DMS153 (cell line): ENCODE measurements at places on chromosomes 5 and 9.

DNA sequence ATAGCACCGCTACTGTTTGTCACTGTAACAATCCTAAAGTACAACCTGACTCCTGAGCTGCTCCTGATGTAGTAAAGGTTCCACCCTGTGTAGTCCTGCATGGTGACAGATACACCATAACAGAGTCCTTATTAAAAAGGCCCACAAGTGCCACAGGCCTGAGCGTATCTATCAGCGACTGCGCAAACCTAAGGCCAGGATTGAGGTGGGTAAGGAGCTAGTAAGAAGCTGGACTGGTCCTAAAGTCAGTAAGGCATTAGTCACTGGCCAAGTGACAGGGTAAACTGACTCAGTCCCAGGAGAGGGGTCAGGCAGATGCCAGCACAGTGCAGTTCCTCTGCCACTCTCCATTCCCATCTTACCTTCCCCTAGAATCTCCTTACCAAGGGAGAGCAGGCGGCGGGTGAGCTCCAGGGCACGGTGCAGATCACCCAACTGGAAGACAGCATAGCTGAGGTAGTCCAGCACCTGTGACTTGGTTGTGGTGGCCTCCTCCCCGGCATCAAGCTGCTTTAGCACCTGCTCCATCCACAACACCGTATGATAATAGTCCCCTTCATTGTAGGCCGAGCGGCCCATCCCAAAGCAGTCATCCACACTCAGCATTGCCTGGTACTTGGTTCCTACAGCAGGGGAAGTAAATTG lies 17.6 kb downstream of the P4HA2 start:
- DNase-seq, result no peak

- DNase-seq, result peak; percentile 2
Observed at GRCh38 chr5:146745931-146746577, 132.5 kb downstream of the PPP2R2B start.

- no peak for DNase-seq
Observed at GRCh38 chr5:148708854-148709253, 54.5 kb upstream of the HTR4 start.

DNA sequence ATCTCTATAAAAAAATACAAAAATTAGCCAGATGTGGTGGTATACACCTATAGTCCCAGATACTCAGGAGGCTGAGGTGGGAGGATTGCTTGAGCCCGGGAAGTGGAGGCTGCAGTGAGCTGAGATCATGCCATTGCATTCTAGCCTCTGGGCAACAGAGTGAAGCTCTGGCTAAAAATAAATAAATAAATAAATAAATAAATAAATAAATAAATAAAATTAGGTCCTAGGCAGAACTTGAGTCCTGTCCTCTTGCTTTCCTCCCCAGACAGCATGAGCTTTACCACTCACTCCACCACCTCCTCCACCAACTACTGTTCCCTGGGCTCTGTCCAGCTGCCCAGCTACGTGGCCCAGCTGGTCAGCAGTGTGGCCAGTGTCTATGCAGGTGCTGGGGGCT lies 31.6 kb upstream of the SPZ1 start:
- DNase-seq, result no peak

GRCh38 chr5:171499611-171500010 lies 80.2 kb downstream of the FGF18 start:
- DNase-seq, result no peak

DNA sequence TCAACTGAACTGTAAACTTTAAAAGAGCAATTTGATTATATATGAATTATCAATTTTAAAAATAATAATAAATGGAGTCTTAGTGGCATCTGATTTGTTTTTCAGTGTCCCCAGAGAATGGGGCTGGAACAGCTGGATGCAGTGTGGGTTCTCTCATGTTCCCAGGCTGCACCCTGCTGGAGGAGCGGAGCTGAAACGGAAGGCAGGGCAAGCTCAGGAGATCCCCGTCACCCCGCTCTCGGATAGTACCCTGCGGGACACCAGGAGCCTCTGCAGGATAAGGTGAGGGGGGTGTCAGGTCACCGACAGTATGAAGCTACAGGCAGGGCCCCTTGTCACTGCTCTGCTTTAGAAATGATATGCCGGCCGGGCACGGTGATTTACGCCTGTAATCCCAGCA lies 57.3 kb downstream of the S1PR3 start:
- no peak for DNase-seq

- peak; percentile 0 for DNase-seq
Observed at GRCh38 chr5:133111299-133111698, 59.5 kb downstream of the HSPA4 start.

DNA sequence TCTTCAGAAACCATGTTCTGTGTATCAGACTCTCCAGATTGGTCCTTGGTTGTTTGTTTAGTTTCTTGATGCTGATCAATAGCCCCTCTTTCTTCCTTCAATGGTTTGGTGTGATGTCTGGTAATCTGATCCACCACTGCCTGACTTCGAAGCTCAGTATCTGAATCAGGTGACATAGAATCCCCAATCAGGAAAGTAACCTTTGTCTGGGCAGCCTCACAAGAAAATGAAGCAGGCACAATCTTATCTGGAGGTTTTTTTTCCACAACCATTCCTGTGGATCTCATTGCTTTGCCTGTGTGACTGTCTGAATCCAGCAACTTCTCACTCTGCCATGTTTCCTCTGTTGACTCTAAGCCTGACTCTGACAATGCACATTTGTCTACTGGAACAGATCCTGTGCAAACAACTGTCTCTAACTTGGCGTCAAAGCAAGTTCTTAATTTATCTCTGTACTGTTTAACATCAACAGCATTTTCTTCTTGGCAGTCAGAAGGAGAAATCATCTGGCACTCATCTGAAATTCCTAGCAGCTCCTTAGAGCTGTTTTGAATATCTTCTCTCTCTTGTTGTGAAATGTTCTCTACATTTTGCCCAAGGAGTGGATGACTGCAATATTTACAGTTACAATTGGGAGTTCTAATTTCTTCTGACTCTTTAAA lies 37.1 kb upstream of the RAPGEF6 start:
- DNase-seq, result no peak

DNA sequence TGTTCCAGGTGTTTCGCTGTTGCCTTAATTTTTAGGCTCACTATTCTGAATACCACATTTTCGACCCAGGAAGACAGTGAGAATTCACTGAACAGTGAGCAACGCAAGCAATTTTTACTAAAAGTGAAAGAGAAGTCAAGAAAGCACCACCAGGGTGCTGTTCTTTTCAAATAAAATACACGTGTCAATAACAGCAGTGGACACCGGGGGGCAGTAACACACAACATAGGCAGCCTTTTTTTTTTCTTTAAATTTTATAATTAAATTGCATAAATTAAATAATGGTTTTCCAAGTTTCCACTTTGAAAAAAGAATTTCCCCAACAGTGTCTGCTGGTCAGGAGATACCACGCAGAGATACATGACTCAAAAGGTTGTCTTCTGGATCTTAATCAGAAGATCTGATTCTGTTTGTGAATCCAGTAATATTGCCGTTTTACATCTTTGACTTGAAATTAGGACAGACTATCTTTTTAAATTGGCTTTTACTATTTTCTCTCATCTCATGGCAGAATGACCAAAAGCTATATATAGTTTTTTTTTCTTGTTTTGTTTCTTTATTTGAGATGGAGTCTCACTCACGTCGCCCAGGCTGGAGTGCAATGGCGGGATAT lies 47.1 kb upstream of the SH3GL2 start:
- no peak for DNase-seq

DNA sequence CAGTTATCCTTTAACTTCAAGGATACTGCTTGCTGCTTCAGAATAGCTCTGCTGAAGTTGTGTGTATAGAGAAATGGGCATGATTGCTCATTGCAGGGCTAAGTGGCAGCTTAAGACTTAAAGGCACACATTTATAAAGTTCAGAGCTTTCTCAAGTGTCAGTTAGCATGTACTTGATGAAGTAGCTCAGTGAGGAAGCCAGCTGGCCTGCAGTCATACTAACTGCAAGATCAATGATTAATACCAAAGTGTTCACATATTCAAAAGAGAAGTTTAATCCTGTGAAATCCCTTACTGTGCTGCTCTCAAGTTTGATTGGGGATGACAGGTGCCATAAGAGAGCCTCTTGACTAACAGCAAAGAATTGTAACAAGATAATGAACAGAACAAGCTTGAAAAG lies 483.4 kb upstream of the NUDT12 start:
- no peak for DNase-seq

DNA sequence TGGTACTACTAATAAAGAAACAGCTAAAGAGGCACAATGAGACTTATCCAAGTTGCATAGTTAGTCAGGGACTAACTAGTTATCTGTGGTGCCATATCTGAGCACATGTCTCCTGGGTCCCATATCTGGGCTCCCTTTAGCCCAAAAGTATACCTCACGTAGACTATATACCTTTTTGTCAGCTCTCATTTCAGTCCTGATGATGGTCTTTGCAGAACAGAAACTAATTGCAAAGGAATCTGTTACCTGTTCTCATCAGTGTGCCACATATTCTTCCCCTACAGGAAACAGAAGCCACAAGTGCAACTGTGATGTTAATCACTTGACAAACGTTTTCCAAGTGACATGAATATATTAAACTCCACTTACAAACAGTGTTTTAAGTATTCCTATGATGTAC lies 395.2 kb downstream of the KIAA0825 start:
- no peak for DNase-seq

GRCh38 chr9:35431467-35431866 lies 58.4 kb upstream of the RUSC2 start:
- DNase-seq, result no peak

DNA sequence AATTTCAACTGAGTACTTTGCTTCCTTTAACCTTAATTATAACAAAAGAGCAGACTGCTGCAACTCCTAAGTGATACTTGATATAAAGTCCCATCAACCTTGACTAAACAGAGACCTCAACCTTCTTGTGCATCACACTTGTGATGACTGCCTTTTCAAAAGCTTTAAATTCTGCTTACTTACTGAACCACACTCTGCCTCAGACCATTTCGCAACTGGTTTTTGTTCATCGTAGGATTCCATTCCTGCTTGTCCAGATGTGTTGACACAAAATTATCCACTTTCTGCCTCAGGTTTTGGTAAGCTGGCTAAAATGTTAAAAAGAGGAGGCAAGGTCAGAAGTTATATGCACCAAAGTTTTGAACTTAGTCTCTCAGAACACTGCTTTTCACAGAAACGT lies 3.5 kb downstream of the BOD1 start:
- DNase-seq, result no peak

DNA sequence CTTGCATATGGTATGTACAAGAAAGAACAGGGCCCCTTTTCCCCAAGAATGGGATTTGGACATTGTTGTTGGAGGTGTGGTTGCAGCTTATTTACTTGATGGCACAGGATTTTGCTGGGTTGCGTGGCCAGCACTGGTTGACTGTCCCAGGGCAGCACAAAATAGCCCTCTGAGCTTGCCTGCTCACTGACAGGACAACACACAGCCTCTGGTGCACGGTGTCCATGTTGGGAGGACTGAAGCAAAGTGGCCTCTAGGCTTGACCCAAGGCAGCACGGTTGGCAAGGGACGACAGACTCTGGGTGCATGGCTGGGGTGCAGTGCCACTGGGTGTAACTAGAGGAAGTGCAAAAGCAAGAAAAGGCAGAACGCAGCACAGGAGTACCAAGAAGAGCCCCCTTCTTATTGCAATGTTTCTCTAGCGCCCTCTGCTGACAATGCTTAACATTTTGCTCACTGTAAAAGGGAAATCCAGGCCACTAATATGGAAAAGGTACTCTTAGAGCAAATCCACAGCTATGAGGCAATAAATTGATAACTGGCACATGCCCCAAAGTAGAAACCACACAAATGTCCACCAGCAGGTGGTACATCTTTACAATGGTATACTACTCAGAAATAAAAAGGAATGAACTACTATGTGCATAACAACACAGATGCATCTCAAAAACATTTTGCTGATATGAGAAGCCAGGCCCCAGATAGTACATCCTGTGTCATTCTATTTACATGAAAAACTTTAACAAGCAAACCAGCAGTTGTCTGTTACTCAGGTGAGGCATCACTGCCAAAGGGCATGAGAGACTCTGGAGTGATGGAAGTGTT lies 47.4 kb upstream of the BARX1 start:
- peak; percentile 46 for DNase-seq

DNA sequence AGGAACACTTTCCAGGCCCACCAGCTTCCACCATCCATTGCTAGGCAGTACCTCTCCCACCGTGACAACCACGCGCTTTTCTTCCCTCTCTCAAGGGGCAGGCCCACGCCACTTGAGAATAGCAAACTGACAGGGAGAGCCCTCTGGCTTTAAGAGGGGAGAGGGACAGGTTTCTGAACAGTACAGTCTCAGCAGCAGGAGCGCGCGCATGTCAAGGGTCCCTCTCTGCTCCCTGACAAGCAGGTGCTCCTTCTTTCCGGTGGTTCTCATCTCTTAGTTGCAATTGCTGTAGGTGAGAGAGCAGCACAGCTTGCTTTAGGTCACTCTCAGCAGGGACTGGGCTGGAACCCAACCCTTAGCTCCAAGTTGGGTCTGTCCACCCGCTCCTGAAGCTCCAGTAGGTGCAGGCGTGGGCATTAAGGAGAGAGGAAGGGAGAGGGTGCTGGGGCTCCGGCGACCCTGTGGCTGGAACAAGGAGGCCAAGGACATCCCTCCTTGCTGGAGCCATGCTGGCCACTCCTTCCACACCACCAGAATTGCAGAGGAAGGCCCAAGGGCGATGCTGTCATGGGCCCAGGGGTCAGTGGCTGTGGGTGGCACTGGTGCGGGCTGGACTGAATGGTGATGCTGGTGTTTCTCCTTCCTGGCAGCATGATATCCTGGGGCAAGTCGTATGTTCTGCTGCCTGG lies 9.0 kb upstream of the PHF2 start:
- peak; percentile 16 for DNase-seq

GRCh38 chr5:1546556-1546955 lies 22.8 kb upstream of the LPCAT1 start:
- DNase-seq, result no peak

DNA sequence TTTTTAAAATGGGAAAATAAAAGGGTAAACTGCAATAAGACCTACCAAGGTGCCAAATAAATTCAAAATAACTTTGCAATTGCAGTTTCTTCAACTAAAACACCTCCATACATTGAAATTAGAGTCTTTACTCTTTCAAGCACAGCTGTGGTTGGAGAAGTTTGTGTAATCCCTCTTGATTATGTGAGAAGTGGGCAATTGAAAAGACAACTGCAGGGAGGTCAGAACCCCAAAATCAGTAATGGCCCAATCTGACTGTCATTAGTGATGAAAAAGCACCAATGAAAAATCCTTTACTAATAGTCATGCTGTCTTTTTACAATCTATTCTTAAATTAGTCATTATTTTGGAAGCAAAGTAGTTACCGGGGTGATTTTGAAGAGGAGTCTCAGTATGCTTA lies 116.7 kb upstream of the RGMB start:
- no peak for DNase-seq

DNA sequence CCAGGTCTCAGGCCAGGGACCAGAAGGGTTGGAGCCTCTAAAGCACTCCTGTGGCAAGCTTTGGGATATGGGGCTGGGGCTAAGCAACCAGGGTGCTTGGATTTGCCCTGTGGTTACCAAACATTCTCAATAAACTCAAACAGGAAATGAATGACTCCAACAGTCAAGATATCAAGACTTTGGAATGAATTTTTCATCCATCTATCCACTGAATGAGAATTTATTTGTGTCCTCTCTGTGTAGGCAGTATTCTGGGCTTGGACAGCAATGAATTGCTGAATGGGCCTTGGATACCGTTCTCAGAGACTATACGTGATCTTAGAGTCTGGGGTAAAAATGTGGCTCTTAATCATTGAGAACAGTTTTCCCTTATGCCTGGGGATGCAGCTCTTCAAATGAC lies 212.5 kb downstream of the DAB2IP start:
- DNase-seq, result no peak

GRCh38 chr9:91328186-91328585 lies 33.5 kb downstream of the AUH start:
- no peak for DNase-seq
